ENCODE measurements at places on chromosomes 6 and 20.
A peak's percentile ranks its signal among the peaks of the same experiment; 100 is the strongest.

DNA sequence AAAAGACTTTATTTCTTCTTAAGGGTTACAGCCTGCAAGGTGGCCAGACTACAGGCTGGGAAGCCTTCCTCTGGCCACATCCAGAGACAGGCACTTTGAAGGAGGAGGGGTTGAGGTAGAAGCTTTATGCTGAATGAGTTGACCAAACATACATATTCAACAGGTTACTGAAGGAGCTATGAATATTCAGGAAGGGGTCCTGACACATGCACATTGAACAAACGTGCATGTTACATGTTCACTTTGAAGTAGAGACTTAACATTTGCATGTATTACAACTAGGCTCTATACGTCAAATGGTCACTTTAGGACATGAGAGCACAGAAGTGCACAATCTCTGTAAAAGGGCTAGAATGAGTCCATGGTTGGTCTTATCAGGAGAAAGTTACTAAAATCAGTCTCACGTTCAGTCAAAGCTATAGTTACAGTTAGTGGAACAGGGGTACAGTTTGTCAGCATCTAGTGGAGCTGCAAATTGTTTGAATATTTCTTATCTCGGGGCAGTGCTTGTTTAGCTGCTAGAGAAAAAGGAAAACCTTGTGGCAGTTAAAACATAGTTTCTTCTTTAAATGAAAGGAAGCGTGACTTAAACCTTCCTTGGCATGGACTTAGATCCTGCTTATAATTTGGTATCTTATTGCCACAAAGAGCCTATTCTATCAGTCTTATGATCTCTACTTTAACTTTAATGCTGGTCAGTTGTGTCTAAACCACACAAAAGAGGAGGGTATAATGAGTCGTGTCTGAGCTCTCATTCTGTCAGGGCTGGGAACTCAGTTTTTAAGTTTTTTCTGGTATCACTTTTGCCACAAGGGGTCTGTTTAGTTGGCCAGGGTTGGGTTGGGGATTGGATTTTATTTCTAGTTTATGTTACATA is 4.6 kb upstream of the ZSCAN9 start:
- no peak for DNase-seq

DNA sequence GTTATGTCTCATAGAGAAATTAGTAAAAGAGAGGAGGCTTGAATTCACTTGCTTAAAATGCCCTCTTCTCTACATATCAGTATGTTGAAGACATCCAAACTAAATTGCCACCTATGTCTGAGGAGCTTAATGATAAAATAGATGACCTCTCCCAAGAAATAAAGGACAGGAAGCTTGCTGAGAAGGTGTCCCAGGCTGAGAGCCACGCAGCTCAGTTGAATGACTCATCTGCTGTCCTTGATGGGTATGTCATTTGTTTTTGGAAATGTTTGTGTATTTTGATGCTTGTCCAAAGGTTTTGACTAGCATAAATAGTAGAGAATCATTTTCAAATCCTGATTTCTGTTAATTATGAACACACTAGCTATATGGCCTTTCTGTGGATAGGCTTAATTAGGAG is 307.7 kb downstream of the ARHGAP18 start:
- no peak for DNase-seq

DNA sequence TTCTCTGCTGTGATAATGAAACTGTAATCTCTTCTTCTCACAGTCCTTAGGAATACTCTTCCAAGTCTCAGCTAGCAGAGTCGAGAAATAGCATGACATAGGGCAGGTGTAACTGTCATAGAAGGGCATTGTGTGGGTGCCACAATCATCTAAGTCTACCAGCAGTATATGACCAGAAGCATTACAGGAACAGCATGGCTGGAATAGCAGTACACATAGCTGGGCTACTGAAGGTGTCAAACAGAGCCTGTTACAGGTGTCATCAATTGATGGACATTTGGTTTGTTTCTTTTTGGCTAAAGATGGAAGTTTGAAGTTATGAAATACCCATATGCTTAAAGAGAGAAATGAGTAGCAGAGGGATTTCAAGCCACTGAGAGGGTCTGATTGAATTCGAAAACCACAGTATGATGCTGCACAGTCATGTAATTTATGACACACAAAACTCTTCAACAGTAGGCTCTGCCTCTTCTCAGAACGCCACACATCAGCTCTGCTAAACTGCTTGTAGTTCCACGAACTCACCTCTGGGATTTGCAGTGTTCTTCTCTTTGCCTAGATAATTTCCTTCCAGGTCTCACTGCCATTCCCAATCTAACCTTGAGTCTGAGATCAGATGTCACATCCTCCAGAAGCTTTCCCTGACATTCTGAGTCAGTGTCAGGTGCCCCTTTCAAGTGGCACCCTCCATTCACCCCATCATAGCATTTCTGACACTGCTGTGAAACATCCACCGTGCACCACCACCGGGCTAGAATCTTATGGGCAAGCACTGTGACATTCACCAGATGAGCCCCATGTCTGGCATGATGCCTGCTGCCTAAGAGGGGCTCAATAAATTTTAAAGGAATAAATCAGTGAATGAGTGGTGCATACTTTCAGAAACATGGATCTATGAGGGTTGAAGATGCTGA is 151.0 kb downstream of the ADAT2 start:
- DNase-seq: no peak

GRCh38 chr6:150751296-150751695 is 114.2 kb upstream of the MTHFD1L start:
- DNase-seq: no peak

DNA sequence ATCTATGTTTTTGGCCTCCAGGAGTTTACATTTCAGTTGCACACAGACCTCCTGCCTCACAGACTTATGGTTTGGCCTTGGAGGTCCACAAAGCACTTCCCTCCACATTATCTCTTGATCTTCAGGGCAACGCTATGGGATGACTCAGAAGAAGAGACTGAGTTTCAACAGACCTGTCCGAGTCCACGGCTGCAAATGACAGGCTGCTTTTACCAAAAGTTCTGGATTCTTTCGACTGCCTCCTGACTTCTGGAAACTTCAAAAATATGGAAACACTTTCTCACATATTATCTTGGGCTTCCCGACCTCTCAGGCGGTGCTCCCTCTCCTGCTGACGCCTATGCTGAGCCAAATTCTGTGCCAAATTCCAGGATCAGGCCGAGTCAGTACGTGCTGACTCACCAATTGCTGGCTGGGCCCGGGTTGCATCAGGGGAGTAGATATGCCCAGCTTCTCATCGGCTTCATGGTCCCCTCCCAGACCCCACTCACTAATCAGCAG is 190.2 kb downstream of the BMP7 start:
- no peak for DNase-seq

DNA sequence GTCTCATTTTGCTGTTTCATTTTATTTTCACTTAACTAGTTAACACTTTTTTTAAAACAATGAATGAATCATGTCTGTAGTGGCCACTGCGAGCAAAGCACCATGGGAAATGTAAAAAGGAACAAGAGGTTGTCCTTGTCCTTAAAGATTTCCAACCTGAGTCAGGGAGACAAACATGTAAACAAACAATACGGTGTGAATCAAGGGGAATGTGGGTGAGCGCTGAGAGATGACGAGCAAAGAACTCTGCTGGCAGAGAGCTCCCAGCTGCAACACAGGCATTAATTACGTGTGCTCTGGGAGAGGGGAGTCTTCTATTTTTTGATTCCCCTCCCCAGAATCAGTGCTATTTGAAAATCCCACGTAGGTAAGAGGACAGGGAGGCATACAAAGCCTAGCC is 84.3 kb downstream of the ATXN1 start:
- DNase-seq: peak; percentile 56
